ENCODE measurements at places on chromosomes 3 and 15.

- DNase-seq: no peak
These were observed 61.5 kb upstream of the DCBLD2 start for GRCh38 chr3:98962951-98963350.

DNA sequence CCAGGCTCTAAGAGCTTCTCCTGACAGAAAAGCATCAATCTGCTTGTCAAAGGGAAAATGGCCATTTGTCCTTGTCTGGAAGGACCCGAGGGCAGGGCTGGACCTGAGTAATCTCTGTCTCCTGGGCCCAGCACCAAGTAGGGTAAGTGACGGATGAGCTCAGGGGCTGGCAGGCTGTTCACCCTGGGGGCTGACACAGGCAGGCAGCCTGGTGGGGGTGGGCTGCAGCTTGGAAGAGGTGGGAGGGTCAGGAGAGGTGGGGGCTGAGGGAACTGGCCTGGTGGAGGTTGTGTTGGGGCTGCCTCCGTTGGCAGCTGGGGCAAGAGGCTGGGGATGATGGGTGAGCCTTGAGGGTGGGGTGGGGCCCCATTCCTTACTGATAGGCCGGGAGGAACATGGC lies 42.3 kb upstream of the ADPGK start:
- DNase-seq: no peak

DNA sequence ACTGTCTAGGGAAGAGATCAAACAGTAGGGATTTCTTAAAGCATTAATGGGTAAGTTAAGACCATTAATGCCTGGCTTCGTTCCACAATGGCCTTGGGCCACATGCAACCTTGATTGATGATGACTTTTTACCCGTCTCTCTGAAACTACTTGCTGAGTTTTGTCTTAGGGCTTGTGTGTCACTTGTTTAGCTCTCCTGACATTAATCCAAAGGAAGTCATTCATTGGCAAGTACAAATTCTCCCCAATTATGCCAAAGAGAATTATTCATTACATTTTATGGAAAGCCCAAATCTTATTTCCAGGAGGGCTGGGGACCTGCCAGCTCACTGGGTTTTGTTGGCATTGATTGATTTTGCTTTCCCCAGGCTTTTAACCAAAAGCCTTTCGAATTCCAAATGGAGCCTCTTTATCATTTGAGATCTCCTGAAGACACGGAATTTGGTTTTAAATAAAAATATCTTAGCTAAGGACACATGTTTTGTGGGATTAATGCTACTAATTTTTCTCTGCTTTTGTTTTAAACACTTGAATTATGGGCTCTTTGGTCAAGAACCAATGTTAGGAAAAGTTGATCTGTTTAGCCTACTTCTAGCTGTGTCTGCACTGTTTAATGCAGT lies 40.7 kb downstream of the SERPINI1 start:
- DNase-seq: no peak

- no peak for DNase-seq
These were observed 52.2 kb downstream of the GPR160 start for GRCh38 chr3:170089862-170090600.

DNA sequence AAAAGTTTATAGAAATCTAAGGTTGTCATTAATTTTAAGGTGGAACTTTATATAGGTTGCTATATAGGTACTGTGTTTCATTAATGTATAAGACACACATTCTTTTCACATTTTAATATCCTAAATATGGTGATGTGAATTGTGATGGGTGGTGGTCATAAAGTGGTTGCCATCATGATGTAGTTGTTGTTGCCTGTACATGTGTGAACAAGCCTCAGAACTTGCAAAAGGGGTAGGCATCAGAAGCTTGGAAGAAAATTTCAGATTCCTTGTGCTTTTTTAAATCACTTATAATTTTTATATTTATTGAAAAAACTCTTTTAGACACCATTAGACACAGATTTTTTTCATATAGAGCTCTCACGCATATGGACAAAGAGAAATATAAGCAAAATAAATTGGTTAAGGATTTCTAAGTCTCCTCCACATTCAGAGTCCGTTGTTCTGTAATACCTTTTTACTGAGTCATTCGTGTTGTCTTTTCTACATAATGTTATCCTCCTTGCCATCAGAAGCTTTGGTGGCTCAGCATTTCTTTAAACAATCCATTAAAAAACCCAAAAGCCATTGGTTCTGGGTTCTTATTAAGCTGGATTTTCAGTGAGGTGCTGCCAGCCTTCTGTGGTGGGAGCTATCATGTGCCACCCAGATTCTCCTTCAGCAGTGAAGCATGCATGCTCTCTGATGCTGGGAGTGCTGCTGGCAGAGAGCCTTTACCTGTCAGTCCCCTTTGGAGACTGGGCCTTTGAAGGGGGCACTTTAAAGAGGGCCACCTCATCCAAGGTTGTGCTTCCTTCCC lies 140.4 kb upstream of the GALNT15 start:
- DNase-seq: no peak

GRCh38 chr15:59160880-59161593 lies 45.6 kb upstream of the LDHAL6B start:
- DNase-seq: peak; percentile 15

DNA sequence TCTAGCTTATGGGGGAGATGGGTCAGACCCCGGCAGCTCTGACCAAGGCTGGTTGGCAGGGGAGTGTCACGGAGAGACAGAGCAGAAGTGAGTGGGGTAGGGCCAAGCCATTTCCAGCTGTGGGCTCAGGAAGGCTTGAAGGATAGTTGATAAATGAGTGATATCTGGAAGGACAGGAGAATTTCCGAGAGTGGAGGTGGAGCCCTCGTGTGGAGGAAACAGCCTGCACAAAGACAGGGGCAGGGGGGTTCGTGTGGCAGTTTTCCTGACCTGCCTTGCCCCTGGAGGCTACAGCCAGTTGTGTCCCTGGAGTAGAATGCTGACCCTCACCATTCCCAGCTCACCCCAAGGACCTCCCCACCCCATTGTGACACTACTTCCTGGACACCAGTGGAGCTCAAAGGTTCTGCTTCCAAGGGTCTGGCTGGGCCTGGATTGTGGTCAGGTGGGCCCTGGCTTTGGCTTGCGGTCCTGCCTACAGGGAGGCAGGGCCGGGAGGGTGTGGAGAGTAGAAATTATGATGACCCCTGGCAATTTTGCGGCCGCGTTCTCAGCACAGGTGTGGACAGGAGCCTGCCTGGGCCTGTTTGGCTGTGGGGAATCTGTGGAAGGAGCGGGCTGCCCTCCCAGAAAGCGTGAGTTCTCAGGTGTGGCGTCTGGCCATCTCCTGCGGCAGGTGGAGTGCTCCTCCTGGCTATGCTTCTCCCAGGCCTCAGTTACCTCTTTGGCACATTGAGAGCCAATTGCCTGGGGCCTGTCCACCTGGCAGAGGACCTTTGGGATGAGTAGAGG lies at the start of gene SLC22A14:
TSS of gene SLC22A14 (plus strand) at position 400 of the 792 bp plus-strand sequence. CDS start 23,733 bp downstream, outside the sequence.
- DNase-seq: no peak

DNA sequence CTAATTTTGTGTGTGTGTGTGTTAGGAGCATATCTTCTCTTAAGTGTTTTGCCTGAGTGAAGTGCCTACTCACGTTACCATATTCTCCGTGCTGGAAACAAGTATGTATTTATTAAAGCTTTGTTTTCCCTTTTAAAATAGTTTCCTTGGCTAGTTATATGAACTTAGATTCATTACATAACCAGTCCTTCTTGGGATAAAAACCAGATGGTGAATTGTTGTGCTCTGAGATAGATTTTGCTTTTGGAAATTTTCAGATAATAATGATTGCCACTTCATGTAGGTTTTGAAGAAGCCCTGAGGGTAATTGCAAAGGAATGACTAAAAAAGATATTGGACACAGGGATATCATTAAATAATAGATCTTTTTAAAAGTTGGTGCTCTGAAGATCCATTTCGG lies 390.2 kb upstream of the SGO1 start:
- DNase-seq: no peak
